CD4-positive, alpha-beta memory T cell (primary cell): ENCODE measurements at places on chromosomes 1 and 21.

DNA sequence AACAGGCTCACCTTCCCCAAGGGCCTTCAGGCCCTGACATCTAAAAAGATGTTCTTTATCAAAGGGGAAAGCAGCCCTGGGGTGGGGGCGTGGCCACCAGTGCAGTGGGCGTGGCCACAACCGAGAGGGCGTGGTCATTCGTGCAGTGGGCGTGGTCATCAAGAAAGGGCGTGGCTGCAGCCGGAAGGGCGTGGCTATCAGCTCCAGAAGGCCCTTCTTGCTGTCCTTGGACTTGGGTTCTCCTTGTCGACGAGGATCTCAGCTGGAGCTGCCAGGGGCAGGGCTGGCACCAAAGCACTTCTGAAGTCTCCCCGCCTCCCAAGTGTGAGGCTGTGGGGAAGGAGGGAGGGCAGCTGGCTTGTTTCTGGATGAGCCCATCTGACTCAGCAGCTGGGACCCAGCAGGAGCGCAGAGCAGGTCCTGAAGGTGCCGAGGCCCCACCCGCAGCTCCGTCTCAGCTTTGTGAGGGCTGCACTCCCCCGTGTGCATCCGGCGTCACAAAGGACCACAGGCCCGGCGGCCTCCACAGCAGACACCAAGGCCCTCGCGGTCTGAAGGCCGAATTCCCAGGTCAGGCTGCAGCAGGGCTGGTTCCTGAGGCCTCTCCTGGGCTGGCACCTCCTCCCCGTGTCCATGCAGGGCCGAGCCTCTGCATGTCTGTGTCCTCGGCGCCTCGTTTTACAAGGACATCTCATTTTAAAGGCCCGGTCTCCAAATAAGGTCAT, 12.8 kb downstream of the PDE9A start:
- DNase-seq, result no peak

DNA sequence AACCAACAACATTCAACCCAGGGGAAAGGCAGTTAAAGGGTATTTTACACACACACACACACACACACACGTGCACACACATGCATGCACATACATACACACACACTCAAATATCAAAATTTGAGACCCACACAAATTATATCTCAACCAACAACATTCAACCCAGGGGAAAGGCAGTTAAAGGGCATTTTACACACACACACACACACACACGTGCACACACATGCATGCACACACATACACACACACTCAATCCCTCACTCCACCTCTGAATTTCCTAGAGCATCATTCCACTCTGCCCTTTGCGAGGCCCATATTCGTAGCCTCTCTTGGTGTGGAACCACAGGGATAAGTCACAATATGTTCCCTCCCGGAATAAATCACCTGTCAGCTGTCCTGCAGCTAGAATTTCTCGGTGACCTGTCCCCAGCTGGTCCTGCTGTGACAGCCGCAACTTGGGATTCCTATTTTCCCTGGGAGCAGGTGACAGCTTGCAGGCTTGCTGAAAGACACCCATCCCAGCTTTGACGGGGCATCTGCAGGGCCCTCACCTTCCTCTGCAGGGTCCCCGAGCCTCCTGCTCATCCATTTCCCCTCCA, 122.7 kb downstream of the PSMG1 start:
- no peak for DNase-seq

DNA sequence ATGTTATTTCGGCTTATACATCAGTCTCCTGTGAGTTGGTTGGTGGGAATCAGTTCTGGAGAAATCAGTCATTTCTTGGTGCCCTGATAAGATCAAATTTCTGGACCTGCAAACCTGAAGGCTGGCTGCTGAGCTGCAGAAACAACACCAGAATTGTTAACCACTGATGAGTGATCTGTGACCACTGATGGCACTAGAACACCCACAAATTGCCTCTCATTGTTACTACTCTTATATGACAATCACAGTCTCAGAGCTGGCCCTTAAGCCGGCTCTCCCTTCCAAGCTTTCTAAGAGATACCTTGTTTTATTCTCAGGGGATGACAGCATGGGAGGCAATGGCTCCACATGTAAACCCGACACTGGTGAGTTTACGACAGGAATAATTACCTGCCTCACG, 1.9 kb downstream of the C1orf162 start:
- DNase-seq, result no peak

- DNase-seq, result no peak
Observed at GRCh38 chr1:88751714-88752113, 67.6 kb downstream of the PKN2 start.

DNA sequence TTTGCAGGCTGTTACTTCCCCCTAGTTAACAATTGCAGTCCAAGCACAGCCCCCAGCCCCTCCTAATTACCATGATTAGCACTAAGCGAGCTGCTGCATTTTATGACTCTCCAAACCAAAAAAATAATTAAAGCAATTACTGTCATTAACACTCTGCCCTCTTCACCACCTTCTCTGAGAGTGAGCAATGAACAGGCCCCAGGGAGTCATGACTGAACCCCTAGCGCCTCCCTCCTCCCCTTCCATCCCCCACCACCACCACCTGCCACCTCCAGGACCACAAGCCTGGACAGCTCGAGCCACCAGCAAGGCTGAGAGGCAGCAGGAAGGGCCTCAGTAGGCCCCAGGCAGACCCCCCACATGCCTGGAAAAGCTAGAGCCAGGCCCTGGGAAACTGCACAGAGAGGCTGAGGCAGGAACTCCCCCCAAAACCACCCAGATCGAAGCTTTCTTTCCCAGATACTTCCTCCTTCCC, 35.5 kb upstream of the ZC3H12A start:
- DNase-seq, result no peak

DNA sequence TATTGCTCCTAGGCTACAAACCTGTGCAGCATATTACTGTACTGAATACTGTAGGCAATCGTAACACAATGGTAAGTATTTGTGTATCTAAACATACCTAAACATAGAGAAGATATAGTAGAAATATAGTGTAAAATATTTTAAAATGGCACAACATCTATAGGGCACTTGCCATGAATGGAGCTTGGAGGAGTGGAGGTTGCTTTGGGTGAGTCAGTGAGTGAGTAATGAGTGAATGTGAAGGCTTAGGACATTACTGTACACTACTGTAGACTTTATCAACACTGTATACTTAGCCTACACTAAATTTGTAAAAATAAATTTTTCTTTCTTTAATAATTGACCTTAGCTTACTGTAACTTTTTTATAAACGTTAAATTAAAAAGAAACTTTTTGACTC, 7.9 kb downstream of the LEFTY2 start:
- DNase-seq, result no peak

- DNase-seq, result no peak
Observed at GRCh38 chr1:160800142-160800541, 4.2 kb downstream of the LY9 start.

GRCh38 chr1:174761901-174762585, 237.7 kb upstream of the CACYBP start:
- DNase-seq, result no peak

DNA sequence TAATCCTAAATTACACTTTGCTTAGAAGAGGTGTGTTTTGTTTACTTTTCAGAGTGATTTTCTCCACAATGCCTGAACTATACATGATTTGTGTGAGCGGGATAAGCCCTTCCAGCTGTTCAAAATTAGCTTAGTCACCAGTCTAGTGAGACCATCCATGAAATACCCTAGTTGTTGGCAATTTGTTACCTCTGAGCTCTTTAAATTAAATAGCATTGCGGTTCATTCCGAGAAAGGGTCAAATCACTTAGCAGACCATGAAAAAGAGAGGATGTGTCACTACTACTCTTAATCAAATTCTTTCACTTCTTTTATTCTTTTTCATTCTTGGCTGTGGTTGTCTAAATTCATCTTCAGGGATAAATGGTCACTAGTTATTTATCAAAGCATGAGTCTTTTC, 11.9 kb upstream of the VAV3 start:
- no peak for DNase-seq

GRCh38 chr1:113930499-113931161, 1.5 kb downstream of the HIPK1 start:
- DNase-seq, result peak; percentile 85

DNA sequence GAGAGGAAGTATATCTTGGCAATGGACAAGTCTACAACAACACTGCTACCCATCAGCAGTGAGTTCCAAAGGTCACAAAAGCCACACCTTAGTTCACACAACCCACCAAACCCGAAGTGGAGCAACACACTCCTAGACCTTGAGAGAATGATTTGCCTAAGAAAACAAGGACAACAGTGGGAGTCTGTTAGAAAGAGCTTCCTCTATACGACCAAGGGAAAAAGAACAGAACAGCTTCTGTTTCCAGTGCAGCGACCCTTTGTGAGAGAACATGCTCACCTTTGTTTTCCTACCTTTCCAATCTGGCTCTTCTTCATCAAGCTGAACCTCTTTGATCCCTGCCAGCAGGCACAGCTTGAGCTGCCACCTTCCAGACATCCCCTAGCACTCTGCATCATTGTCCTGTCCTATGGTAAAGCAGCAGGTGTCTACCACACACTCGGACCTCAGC, 56.7 kb upstream of the PALMD start:
- no peak for DNase-seq

GRCh38 chr1:226733304-226733703, 5.8 kb downstream of the ITPKB start:
- peak; percentile 81 for DNase-seq

DNA sequence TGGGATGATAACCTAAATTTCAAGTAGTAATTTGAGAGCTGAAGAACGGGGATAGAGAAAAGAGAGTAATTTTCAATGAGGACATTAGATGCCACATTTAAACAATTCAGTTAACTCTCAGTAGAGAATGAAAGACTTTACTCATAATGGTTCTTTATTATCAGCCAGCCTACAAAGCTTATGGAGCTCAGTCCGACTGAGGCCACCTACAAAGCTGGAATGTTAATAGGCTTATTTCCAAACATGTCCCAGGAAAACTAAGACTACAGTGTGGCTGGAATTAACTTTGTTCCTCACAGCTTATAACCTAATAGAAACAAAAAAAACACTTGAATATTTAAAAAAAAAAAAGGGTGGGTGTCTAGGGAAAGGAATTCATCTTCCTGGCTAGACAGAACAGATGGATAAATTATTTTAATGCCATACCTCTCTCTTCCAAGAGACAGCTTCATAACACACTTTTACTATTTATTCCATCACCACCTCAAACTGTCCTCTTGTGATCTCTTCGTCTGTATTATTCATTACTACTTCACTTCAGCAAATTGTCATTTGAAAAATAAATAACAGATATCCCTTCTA, 9.8 kb downstream of the SLC19A2 start:
- DNase-seq, result no peak
